Adrenal gland (tissue), 19 donors: ENCODE measurements at places on chromosomes 11 and 22. TPM values are rescaled to one million over a fixed set of nuclear protein-coding genes. Genes with fewer than 3 reads are reported as not detected.

DNA sequence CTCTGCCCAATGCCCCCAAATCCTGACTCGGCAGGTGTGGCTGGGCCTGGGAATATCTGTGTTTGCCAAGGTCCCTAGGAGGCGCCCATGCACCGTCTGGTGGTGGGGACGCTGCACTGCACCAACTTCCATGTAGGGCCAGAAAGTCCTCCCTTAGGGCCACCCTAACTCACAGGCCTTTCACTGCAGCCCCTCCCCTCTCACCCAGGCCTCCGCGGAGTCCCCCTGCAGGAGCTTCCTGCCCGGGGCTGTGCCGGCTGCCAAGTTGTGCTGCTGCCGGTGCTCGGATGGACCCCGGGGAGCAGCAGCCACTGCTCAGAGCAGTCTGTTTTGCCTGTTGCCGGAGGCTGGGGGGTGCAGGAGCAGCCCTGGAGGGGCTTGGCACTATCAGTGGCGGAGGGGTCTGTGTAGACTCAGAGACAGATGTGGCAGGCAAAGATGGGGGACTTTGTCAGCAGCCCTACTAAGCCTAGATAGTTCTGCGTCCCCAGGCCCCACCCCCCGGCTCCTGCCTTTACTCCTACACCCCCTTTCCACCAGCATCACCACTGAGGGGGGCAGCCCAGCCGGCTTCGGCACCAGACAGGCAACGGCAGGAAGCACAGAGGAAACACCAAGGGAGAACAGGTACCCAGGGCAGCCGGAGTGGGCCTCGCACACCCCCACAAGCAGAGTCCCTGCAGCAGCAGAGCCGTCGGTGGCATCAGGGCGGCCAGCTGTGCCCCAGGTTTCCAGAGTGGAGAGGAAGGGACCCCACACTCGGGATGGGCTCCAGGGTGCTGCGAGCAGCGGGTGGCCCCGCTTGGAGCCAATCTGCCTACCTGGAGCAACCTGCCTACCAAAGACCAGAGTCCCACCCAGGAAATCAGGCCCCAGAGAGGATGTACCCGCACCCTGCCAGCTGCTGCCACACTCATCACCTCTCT lies 124.3 kb downstream of the TRIM29 start:
- H3K27ac ChIP-seq, result no peak overlapping the region
- no peak overlapping the region for H3K4me3 ChIP-seq
- no peaks in the 10 kb centered on the region for H3K36me3 ChIP-seq
- DNase-seq, result peak; percentile 65

DNA sequence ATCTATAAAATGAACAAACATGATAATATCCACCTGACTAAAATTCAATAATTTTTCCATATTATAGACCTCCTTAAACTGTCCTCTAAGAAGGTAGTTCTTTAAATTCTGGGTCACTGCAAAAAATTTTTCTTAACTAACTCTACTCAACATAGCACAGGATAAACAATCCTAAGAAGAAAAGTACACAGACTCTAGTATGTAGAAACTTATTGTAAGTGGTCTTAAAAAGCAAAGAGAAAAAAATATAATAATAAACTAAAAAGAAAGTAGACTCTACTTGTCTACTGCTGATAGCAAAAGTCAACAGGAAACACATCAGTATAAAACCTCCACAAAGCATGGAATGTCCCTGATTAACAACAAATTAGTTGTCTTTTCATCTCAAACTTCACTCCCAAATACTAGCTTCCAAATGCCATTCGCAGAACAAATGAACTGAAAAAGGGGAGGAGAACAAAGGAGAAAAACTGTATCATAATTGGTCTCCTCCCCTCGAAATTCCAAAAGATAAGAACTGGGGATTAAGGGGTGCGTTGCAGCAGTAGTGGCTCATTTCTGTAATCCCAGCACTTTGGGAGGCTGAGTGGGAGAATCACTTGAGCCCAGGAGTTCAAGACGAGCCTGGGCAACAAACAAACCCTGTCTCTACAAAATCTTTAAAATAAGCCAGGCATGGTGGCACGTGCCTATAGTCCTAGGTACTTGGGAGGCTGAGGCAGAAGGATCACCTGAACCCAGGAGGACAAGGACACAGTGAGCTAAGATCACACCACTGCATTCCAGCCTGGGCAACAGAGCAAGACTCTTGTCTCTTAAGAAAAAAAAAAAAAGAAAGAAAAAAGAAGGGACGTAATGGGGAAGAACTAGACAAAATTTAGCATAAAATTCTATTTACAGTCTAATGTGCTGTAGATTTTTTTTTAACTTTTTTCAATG lies 6.5 kb downstream of the FCHSD2 start:
- H3K27ac ChIP-seq, result no peak overlapping the region
- peaks cover 16% of the 10 kb centered on the region for H3K4me1 ChIP-seq
- no peaks in the 10 kb centered on the region for H3K27me3 ChIP-seq
- DNase-seq, result no peak
- H3K4me3 ChIP-seq, result no peak overlapping the region

DNA sequence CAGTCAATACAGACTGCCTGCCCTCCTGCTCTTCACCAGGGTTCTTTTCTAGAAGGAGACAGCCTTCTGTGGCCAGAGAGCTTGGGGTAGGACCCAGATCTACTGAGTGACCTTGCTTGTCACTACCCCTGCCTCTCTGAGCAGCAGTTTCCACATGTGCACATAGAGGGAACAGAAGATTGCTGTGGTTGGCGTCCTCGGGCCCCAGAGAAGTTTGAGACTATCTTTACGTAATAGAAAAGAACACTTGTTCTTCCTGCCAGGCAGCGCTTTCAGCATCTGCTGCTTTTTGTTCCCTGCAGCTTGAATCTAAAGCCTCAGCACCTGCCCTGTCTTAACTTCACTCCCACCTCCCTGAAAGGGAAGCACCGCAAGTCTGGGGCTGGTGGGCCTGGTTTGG lies 1.9 kb upstream of the FKBP2 start:
- H3K36me3 ChIP-seq, result no peaks in the 10 kb centered on the region
- H3K4me3 ChIP-seq, result no peak overlapping the region
- no peaks in the 10 kb centered on the region for H3K27me3 ChIP-seq

- H3K4me3 ChIP-seq, result no peak overlapping the region
- no peaks in the 10 kb centered on the region for H3K27me3 ChIP-seq
- no peaks in the 10 kb centered on the region for H3K4me1 ChIP-seq
These were observed 72.6 kb upstream of the RAB1B start for GRCh38 chr11:66195867-66196266.

GRCh38 chr22:39568278-39568981 lies 2.1 kb upstream of the CACNA1I start:
- H3K4me1 ChIP-seq, result no peaks in the 10 kb centered on the region
- peak; percentile 37 for DNase-seq
- H3K4me3 ChIP-seq, result no peak overlapping the region
- H3K36me3 ChIP-seq, result no peaks in the 10 kb centered on the region

- peak overlapping the region; percentile 63 for H3K27ac ChIP-seq
- no peak for DNase-seq
- H3K4me3 ChIP-seq, result no peak overlapping the region
- no peaks in the 10 kb centered on the region for H3K36me3 ChIP-seq
- H3K4me1 ChIP-seq, result peaks cover 21% of the 10 kb centered on the region
- no peaks in the 10 kb centered on the region for H3K27me3 ChIP-seq
These were observed 113.5 kb downstream of the MAML2 start for GRCh38 chr11:96229354-96229977.

DNA sequence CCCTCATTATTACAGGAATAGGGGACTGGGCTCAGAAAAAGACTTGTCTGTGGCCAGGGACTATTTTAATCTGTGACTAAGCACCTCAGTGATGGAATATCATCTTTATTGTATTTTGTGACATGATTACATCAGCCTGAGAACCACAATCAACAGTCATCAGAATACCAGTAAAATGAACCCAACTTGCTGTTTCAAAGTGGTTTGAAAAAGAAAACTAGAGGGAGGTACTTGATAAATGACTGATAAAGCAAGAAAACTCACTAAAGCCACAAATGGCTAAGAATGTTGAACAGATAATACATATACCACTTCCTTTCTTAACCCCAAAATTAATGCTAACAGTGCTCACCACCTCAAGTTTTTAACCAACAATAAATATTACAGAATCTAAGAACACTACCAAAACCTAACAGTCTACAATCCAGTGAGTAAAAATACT lies 155.7 kb downstream of the ATG16L2 start:
- no peaks in the 10 kb centered on the region for H3K27me3 ChIP-seq
- H3K36me3 ChIP-seq, result no peaks in the 10 kb centered on the region
- H3K27ac ChIP-seq, result no peak overlapping the region
- no peak overlapping the region for H3K4me3 ChIP-seq

DNA sequence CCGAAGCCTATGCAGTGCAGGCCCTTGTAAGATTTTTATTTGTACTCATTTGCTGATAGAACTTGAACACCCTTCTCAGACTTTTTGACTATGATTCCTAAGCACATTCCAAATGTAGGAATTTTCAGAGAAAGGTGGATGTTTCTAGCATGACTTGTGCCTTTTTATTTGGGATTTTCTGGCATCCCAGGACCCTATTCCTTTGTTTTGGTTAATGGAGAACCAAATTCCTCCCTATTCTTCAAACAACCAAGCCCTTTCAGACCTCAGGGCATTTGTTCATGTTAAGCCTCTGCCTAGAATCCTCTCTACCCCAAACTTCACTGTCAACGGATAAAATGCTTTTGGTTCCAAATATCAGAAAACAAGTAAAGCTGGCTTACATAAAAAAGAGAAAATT lies 371.1 kb downstream of the DDX10 start:
- no peaks in the 10 kb centered on the region for H3K36me3 ChIP-seq
- H3K4me3 ChIP-seq, result no peak overlapping the region
- no peak for DNase-seq
- no peak overlapping the region for H3K27ac ChIP-seq

- H3K4me1 ChIP-seq, result no peaks in the 10 kb centered on the region
- H3K27ac ChIP-seq, result no peak overlapping the region
- no peak overlapping the region for H3K4me3 ChIP-seq
- H3K27me3 ChIP-seq, result no peaks in the 10 kb centered on the region
These were observed 28.2 kb downstream of the CAT start for GRCh38 chr11:34466802-34467488.

Gene KCNA4
- 22.8 TPM for total RNA-seq

Gene ARHGAP32
- 30.9 TPM for total RNA-seq

Gene MPPED2
- 4.6 TPM for total RNA-seq

Gene CARS1
- 34.7 TPM for total RNA-seq

Gene LRRC55
- total RNA-seq, result not detected
